ENCODE measurements at places on chromosomes 7 and 10.

- no peak for DNase-seq
These were observed 4.6 kb downstream of the ATP5F1C start for GRCh38 chr10:7792541-7792940.

DNA sequence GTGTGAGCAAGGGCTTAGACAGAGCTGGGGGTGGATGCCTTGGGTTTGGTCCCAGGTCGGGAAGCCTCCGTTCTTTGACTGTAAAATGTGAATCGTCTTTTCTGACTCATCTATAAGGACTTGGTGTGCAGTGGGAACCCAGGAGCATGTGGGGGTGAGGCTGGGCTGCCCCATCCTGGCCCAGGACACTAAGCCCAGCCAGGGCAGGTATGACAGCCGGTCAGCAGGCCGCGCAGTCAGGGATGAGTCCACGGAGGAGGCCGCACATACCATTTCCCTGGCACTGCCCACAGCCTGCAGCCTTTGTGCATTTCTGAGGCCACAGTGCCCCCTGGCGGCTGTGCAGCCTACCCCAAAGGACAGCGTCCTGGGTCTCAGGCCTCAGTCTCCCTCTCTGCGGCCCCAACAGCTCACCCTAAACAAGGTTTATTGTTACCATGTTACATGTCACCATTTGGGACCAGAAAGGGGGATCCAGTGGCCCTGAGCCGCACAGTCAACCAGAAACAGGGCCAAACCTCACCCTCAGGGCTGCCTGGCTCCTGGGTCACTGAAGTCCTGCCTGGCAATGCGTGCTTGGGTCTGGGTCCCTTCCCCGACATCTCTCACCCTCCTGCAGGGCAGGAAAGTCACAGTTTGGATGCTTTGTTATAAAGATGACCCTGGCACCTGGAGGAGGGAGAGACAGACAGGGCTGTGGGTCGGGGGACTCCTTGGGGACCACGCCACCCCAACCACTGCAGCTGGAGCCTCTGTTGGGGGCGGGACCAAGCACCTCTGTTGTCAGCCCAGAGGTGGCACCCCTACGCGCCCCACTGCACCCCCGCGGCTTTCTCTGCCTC lies 14.4 kb upstream of the SH2B2 start:
- peak; percentile 95 for DNase-seq

DNA sequence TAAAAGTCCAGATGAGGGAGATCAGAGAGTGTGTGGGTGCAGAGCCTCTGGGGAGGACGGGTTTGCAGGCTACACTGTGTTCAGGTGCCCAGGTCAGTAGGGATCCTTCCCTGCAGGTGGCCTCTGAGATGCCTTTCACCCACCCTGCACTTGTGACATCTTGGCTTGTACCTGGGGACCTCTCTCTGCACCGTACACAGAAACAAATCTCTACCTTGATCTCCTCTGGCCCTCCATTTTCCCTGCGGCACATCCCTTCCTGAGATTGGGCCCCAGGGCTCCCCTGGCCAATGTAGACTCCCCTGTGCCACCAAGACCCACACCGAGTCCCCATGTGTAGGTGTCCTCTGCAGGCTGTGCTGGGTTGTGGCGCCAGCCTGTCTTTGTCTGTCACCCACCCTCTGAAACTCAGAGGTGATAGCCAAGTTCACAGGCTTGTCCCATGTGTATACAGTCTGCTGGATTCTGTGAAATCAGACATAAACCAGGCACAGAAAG lies 140.6 kb downstream of the PTPN20 start:
- no peak for DNase-seq

GRCh38 chr7:15487896-15488295 lies 73.9 kb downstream of the AGMO start:
- no peak for DNase-seq

- peak; percentile 29 for DNase-seq
These were observed 293.3 kb downstream of the USP6NL start for GRCh38 chr10:11317936-11318670.

- DNase-seq = no peak
These were observed 30.8 kb upstream of the C10orf71 start for GRCh38 chr10:49268185-49268584.

DNA sequence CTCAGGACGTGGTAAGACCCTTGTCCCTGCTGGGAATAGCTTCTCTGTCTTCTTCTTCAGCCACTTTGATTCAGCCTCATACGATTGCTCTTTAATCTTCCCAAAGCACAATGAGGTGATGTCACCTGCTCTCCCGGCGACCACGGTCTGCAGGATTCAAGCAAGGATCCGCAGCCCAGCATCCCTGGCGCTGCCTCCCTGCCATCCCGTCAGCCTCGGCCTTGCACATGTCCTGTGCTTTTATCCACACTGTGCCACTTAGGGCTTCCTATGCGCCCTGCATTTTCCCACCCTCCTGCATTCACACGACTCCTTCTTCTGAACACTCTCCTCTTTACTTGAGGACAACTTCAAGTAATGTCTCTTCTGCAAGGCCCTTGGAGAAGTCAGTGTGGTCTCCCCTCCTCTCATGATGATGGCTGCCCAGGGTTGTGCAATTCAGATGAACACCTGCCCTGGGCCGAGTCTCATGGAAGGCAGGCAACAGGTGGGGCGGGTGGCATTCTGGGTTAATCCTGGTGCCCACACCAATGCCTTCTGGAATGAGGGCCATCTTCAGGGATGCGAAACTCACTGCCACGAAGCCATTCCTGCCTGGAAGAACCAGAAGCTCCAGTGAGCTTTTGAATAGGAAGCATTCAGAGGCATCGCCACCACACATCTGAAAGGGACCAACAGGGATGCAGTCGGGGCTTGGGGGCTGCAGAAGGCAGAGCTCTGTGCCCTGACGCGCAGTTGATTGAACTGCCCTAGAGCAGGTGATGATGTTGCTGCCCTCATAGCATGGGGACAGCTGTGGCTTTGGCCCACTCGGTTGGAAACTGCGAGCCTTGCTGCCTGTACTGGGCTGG lies 287.5 kb downstream of the GLRX3 start:
- DNase-seq = peak; percentile 24

DNA sequence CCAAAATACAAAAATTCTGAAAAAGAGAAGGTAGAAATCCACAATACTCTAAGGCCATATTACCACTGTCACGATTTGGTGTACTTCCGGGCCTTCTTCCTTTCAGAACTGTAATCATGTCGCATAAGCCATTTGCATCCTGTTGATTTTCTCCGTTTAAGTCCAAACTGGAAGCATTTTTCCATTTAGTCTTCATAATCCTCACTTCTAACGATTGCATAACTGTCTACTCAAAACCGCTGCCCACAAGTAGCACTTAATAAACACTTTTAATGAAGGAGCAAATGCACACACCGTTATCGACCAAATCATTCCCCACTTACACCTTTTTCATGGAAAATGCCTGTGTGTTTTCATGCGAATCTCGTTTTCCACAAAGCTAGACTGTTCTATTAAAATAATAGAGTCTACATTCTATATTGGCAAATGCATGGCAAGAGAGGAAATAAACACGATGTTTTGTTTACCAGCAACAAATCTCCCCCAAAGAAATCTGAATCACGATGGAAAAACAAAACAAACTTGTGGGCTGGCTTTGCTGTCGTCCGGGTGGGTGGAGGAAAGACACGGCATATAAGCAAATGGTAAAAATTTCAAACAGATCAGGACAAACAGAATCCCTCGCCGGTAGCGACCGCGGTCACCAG lies 1.0 kb downstream of the ATE1 start:
- DNase-seq = no peak

- DNase-seq = no peak
These were observed 935 bp upstream of the ZNF736 start for GRCh38 chr7:64312826-64313225.

DNA sequence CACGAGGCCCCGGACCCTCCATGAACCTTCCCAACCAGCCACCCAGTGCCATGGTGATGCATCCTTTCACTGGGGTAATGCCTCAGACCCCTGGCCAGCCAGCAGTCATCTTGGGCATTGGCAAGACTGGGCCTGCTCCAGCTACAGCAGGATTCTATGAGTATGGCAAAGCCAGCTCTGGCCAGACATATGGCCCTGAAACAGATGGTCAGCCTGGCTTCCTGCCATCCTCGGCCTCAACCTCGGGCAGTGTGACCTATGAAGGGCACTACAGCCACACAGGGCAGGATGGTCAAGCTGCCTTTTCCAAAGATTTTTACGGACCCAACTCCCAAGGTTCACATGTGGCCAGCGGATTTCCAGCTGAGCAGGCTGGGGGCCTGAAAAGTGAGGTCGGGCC lies 90.6 kb upstream of the PDCD4 start:
- DNase-seq = no peak

- DNase-seq = no peak
These were observed 181.5 kb upstream of the PDE1C start for GRCh38 chr7:32251659-32252058.

DNA sequence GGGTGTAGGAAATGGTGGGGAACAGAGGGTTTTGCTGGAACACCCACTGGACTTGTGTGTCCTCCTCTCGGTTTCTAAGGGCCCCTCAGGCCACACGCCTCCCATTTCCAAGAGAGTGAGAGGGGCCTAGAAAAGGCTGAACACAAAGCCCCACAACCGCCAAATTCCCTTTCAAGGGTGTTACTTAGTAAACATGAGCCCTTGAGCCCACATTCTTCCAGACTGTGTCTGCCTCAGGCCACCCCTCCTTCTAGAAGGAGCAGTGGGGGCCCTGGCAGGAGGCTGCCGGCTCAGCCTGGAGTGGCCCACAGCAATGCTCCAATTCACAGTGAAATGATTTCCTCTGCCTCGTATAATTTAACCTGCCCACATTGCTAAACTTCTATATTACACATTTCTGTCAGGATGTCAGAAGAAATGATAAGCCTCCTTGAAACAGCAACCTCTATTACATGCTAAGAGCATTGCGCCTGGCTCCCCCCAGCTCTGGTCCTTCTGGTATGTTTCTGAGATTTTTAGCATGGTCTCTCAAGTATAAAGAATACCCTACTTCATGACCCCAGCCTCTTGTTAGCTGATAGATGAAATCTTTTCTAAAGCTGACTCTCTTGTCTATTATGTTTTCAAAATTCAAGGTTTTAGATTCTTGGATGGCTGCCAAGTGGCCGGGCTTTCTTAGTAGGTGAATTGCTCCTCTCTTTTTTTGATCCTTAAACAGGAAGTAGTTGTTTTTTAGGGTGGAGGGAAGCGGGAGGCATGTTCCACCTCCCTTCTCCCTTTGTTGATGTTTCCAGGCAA lies 673.9 kb upstream of the GALNT17 start:
- no peak for DNase-seq

DNA sequence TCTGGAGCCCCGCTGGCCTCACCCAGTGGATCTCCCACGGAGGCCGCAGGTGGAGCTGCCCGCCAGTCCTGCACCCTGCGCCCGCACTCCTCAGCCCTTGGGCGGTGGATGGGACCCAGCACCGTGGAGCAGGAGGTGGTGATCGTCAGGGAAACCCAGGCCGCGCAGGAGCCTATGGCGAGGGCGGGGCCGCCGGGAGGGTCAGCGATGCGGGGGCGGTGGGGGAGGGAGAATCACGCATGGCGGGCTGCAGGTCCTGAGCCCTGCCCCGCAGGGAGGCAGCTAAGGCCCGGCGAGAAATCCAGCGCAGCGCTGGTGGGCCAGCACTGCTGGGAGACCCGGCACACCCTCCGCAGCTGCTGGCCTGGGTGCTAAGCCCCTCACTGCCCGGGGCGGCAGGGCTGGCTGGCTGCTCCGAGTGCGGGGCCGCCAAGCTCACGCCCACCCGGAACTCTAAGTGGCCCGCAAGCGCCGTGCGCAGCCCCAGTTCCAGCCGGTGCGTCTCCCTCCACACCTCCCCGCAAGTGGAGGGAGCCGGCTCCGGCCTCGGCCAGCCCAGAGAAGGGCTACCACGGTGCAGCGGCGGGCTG lies 524.8 kb upstream of the TPK1 start:
- DNase-seq = no peak

GRCh38 chr10:15200626-15201025 lies 32.1 kb upstream of the NMT2 start:
- no peak for DNase-seq

DNA sequence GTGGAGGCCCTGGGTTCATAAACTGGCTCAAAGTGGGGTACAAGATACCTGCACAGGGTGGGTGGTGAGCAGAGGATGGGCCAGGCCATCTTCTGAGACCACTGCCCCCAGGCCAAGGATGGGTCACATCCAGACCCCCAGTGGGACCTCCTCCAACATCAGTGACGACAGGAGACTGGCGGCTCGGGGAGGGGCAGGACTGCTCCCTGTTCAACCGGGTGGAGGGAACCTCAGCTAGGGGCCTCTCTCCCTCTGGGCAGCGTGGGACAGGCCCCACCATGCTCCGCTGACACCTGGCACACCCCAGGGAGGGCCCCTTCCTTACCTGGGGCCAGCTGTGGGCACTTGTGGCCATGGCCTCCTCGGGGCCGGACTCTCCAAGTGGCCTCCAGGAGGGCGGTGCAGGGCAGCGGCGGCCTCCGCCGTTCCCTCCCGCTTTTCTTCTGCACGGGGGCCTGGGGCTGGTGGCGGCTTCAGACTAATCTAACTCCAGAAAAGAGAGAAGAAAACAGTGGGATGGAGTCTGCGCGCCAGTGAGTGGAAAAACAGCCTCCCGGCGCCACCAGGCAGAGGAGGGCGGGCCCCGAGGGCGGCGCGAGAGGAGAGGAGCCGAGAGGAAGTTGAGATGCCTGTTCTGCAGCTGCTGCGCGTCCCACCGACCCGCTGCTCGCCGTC lies at the start of gene CALHM2:
TSS of gene CALHM2 (minus strand) at position 540 of the 675 bp plus-strand sequence. CDS start 2,429 bp downstream, outside the sequence.
- peak; percentile 72 for DNase-seq

- DNase-seq = no peak
These were observed 37.2 kb downstream of the CALML3 start for GRCh38 chr10:5561704-5562645.

- DNase-seq = no peak
These were observed 97.3 kb downstream of the PPP1R9A start for GRCh38 chr7:95004618-95005247.

GRCh38 chr10:13788711-13789447 lies 202.1 kb downstream of the PRPF18 start:
- no peak for DNase-seq

- no peak for DNase-seq
These were observed 5.4 kb upstream of the INPP5A start for GRCh38 chr10:132532179-132532578.

DNA sequence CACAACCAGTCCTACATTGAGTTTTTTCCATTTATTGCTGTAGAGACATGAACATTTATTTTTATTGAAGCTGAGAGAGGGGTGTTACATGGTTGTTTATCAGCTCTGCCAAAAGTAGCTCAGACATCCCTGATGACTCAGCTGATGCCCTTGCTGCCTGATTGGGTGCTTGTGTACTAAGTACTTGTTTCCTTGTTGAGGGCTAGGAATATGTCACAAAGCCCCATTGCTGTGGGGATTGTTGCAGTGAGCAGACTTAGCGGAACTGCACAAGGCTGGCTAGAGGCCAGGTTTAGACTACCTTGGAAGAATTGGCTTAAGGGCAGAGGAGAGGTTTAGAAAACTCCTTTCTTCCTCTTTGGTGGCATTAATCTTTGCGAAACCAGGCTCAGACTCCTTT lies 110.6 kb downstream of the AUTS2 start:
- no peak for DNase-seq

DNA sequence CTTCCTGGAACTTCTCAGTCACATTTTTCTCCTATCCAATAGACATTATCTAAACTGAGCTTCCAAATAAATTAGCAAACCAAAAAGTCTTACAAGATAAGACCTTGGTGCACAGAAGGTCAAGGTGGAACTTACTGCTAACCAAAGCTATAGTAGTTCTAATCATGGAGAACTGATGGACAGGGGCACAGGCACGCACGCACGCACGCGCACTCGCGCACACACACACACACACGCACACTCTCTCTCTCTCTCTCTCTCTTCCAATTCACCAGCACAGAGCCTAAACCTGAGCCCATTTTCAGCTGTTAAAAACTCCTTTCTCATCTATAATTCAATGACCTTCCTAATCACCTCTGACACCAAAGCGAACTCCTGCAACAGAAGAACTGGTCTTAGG lies 7.5 kb downstream of the FGFR2 start:
- no peak for DNase-seq

- no peak for DNase-seq
These were observed 8.3 kb upstream of the SMKR1 start for GRCh38 chr7:129494041-129494440.

Data from H1 (cell line).